ENCODE measurements at places on chromosomes 1 and 21.

DNA sequence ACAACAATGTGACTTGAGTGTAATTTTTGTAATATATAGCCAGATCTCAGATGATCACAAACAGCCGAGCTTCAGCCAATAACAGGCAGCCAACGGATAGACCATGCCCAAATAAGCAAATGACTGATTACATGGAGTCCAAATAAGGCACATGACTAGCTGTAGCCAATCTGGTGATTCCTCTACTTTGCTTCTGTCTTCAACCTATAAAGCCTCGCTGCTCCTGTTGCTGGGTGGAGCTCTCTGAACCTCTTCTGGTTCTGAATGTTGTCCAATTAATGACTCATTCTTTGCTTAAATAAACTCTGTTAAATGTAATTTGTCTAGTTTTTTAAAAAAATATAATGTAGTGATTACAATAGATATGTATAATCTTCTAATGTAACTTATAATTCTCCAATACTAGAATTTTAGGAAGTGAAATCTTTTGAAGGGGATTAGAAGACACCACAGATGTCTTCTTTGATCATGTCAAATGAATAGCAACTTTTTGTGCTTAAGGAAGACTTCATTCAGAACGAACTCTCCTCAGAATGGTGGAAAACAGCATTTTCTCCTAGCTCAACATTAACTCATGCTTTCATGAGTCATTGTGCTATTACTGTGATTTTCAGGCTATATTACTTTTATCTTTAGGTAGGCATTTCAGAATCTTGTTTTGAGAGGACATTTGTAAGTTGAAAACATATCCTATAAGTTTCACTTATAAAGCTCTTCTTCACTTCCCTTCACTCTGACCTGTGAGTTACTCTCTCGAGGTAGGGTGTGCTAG is 857.8 kb upstream of the B3GALT2 start:
- DNase-seq: no peak

DNA sequence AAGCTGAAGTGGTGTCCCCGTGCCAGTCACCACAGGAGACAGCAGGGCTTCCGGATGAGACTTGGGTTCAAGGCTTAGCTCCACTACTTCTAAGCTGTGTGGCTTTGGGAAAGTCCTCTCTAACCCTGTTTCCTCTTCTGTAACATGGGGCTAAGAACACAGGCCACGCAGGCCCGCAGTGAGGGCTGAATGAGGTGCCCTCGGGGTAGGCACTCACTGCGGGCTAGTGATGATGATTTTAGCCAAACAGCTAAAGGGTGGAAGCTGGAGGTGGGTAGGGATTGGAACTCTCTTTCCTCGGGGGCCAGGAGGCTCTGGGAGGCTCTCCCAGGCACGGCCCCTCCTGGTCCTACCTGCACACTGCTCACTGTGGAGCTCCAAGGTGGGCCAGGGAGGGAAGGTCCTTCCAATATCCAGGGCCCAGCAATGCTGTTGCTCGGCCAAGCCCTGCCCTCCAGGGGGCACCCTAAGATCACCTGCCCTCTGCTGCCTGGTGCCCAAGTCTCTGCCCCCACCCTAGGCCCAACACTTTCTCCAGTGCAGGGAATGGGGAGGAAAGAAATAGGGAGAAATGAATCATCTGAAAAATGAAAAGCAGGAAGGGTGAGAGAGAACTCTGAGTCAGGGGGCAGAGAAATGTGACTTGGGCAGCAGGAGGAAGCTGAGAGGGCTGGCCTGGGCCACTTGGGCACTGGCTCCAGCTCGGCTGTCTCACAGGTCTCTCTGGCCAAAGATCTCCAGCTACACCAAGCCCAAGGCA is 19.2 kb upstream of the EVA1B start:
- DNase-seq: peak; percentile 63

- no peak for DNase-seq
Observed at GRCh38 chr1:22444856-22445255, 6.8 kb upstream of the ZBTB40 start.

DNA sequence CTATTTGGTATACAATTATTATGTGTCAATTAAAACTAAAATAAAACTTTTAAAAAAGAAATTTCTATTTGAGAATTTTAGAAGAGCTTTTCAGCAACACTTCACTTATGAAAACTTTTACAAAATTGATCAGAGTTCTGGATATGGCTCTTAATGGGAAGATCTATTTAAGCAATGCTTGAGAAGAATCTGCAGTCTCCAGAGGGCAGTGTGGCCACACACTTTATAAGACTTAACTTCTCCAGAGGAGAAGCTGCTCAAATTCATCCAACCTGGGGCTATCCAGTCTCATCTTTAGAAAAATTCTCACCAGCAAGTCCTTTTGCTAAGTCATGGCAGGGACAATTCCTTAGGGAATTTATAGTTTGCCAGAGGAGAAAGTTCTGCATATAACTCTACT is 25.2 kb upstream of the AGO1 start:
- no peak for DNase-seq

GRCh38 chr1:113904293-113904673 is 316 bp downstream of the AP4B1 start:
- no peak for DNase-seq

DNA sequence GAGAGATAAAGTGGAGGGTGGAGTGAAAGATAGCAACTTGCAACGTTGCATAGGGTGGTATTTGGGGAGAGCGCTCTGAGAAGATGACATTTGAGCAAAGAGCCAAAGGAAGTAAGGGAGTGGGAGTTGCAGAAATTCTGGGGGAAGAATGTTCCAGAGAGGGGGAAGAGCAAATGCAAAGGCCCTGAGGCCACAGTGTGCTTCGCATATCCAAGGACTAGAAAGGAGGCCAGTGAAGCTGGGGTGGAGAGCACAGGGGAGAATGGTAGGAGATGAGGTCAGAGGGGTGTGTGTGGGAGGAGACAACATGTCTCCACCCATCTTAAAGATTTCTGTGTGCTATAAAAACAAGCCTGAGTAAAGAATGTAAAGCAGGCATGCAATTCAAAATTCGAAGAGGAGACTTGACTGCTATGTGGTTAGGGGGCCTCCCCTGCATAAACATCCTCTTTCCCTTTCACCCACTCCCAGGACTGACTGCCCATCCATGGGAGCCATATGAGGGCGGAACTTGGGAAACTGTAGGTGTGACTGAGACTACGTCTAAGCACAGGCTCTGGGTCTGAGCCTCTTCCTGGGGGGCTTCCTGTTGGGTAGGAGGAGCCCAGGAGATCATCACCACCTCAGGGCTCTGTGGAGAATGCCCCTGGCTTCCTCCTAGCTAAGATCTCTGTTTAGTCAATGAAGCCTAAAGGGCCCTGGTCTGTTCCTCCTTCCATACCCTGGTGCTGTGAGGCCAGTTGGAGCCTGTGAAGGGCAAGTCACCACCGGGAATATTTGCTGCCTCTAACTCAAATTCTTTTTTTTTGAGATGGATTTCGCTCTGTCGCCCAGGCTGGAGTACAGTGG is 2.9 kb upstream of the CLIC4 start:
- no peak for DNase-seq

Data from activated CD8-positive, alpha-beta memory T cell treated with anti-CD3 and anti-CD28 coated beads, Interleukin-2, amount 50 U/mL, for 4 hours (primary cell).